ENCODE measurements at places on chromosomes 2 and 18.

DNA sequence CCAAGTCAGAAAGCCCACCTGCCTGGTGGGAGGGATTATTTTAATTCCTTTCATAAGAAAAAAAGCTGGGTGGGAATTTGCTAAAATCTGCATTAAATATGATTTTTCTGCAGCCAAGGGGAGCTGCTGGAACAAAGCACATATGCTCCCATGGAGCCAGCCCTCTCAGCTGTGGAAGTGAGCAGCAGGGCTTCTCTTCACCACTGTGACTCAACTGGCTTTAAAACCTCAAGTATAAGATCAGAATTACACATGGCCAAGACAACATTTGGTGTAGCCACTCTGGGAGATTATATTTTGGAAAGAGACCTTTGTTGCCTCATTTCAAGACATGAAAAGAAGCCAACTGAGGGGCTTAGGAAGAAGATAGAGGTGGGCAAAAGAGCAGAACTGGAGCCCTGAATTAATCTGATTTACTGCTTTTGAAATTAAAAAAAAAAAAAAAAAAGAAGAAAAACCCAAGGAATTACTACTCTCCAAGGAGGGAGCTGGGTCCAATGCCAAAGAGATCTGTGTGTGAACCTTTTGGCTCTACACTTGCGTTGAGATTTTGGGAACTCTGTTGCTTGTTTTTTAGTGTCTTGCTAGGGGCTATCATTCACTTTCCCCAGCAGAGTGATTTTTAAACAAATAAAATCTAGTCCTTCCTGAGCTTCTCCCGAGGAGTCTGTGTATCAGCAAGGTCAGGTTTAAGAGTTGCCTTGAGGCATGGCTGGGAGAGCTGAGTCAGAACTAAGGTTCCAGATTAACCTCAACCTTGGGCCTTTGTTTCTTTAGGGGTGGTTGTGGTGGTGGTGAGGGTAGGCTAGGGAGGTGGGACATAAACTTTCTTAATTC lies 6.0 kb downstream of the LHCGR start:
- no peak for DNase-seq

DNA sequence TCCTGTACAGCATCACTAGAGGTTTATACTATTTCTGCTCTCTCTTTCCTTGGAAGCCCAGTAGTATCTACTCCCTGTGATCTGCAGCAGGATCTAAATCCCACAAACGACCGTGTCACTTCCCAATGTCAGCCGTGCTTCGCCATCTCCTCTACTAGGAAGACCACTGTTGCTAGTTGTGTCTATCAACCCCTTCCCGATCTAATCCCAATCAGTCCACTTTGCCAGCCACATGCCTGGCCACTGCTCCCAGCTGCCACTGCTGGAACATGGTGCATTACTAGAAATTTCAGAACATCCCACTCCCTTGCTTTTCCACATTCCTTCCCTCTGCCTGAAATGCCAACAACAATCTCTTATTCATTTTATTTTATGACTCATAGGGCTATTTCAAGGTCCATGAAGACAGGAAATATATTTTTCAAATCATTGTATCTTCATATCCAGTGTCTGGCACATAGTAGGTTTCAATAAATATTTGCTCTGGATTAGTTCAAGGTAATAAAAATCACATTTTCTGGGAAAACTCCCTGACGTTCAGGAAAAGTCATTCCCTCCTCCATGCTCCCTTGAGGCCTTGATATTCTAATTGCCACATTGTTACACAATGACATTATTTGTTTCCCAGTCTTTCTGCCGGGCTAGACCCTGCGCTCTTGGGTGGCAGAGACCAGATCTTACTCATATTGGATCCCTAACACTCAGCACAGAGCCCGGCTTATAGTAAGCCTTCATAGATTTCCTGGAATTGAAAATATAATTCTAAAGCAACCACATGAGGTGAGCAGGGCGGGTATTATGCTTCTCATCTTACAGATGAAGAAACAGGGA lies 2.1 kb upstream of the TRIB2 start:
- no peak for DNase-seq

GRCh38 chr18:5424903-5425664 lies 118.7 kb downstream of the EPB41L3 start:
- no peak for DNase-seq

- no peak for DNase-seq
Measured at GRCh38 chr18:6614952-6615351, 114.6 kb upstream of the ARHGAP28 start.

GRCh38 chr18:54094474-54094873 lies 130.0 kb downstream of the MBD2 start:
- DNase-seq: no peak

All from stimulated activated CD4-positive, alpha-beta T cell treated with anti-CD3 and anti-CD28 coated beads, Interleukin-4, amount 100 ng/mL, for 4 hours (primary cell).